ENCODE measurements at places on chromosomes 4 and X. TPM values are rescaled to one million over a fixed set of nuclear protein-coding genes. Genes with fewer than 3 reads are reported as not detected.
A peak's percentile ranks its signal among the peaks of the same experiment; 100 is the strongest.

DNA sequence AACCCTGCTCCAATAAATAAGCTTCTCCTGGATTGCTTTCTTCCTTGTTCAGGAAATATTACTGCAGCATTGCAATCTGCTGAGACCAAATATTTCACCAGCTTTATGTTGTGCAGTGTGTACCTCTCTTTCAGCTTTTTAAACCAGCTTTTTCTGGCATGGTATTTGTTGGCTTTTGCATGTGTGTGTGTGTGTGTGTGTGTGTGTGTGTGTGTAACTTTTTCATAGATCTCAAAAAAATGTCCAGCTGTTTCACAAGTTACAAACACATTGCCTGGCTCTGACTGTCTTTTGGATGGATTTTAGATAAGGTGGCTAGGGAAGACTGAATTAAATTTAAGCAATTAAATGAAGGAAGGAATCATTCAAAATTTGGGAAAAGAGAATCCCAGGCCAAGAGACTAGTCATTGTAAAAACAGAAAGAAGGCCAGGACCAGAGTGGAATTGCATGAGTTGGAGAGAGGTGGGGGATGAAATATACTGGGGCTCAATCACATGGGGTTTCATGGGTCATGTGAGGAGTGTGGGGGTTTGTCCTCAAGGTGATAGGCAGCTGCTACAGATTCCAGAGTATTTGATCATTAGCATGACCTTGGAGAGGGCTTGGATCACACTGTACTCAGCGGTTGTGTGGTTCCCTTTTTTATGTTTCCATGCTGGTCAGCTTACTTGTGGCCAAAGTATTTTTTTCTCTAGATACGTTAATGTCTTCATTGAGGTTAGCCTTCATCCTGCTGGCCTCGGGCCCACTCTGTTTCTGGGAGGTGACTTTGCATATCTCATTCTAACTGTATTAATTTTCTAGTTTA lies 357.7 kb upstream of the BOD1L1 start:
- H3K27ac ChIP-seq, result no peak overlapping the region
- H3K4me3 ChIP-seq, result no peak overlapping the region
- H3K4me1 ChIP-seq, result peaks cover 2% of the 10 kb centered on the region
- H3K36me3 ChIP-seq, result no peaks in the 10 kb centered on the region

DNA sequence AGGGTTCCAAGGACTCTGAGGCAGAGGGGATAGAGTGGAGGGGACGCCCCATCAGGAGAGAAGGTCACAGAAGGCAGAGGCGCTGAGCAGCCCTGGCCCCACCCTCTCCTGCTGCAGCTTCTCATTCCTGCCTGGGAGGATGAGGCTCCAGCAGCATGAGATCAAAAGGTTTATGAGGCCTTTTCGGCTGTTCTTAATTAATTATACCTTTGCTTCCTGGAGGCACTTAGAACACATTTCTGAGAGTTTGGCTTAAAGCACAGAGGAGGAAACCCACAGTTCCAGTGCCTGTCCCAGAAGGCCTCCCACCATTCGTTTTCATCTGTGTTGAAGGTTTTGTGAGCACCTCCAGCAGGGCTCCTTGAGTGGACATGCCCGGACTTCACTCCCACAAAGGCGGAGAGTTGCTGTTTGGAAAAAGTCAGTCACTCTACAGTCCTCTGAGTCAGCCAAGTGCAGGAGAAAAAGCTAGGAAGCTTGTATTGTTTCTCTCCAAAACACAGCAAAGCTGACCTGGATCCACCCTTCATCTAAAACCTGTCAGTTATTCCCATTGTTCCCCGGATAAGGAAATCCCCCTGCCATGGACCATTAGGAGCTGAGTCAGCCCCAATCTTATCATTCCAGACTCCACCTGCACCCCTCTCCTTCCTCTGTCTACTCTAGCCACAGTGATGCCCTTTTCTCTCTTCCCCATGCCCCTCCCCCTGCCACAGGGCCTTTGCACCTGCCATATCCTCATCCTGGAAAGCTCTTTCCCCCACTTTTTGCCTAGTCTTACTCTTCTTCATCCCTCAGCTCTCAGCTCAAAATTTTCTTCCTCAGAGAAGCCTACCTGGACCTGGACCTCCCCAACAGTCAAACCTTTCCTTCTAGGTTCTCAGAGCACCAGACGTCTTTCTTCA lies 276.8 kb downstream of the FBXW7 start:
- no peaks in the 10 kb centered on the region for H3K4me1 ChIP-seq
- no peaks in the 10 kb centered on the region for H3K36me3 ChIP-seq
- peaks cover 4% of the 10 kb centered on the region for H3K27me3 ChIP-seq
- no peak for DNase-seq
- no peak overlapping the region for H3K4me3 ChIP-seq
- no peak overlapping the region for H3K27ac ChIP-seq

DNA sequence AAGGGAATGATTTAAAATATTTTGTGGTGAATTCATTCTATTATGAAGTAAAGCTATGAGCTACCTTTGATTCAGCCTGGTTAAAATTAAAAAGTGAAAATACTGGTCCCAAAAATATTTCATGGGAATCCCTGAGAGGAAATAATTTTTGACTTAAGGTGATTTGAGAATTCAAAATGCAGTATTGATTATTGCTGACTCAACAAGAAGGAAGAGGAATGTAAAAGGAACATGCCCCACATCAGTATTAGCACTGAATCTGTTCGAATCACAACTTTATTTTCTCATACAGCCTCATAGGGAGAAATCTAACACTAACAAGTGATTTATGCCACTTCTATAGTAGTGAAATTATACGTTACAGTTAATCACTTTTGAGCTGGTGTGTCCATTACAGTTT lies 27.7 kb downstream of the EIF2S3 start:
- H3K27me3 ChIP-seq, result no peaks in the 10 kb centered on the region
- no peaks in the 10 kb centered on the region for H3K36me3 ChIP-seq
- H3K4me3 ChIP-seq, result no peak overlapping the region
- DNase-seq, result no peak
- H3K4me1 ChIP-seq, result no peaks in the 10 kb centered on the region
- H3K27ac ChIP-seq, result no peak overlapping the region

- no peaks in the 10 kb centered on the region for H3K27me3 ChIP-seq
- peaks cover 10% of the 10 kb centered on the region for H3K36me3 ChIP-seq
- DNase-seq, result no peak
- H3K4me1 ChIP-seq, result peaks cover 28% of the 10 kb centered on the region
Measured at GRCh38 chr4:56261027-56261426, 126.3 kb downstream of the AASDH start.

- no peaks in the 10 kb centered on the region for H3K36me3 ChIP-seq
- H3K4me1 ChIP-seq, result no peaks in the 10 kb centered on the region
Measured at GRCh38 chr4:82866706-82867385, 24.1 kb downstream of the SEC31A start.

PABPC4L gene
- 0.47 TPM for total RNA-seq

DNA sequence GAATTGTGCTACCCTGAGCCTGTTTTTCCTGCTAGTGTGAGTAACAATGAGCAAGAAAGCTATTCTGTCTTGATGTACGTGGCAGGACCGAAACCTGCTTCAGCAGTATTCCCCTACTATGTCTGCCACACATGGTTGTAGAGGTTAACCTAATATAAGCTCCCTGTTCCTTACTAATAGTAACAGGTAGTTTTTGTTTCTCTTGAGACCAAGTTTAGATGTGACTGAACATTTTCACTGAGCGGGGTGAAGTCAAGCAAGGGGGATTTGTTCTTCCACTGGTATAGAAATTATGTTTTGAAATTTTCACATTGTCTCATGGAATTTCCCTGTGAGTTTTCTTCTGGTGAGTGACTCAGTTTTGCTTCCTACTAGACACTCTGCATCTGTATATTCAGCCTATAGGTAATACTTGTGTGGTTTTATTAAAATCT lies 37.3 kb downstream of the RRAGB start:
- no peak for DNase-seq
- H3K4me3 ChIP-seq, result no peak overlapping the region
- H3K36me3 ChIP-seq, result no peaks in the 10 kb centered on the region
- no peaks in the 10 kb centered on the region for H3K4me1 ChIP-seq
- H3K27me3 ChIP-seq, result no peaks in the 10 kb centered on the region

GRCh38 chr4:6471307-6472007 lies 957 bp downstream of the PPP2R2C start:
- peaks cover 11% of the 10 kb centered on the region for H3K27me3 ChIP-seq
- no peaks in the 10 kb centered on the region for H3K4me1 ChIP-seq
- H3K4me3 ChIP-seq, result peak overlapping the region; percentile 69
- H3K27ac ChIP-seq, result no peak overlapping the region
- H3K36me3 ChIP-seq, result no peaks in the 10 kb centered on the region

GRCh38 chrX:81168391-81168790 lies 33.3 kb downstream of the HMGN5 start:
- no peaks in the 10 kb centered on the region for H3K4me1 ChIP-seq
- H3K27ac ChIP-seq, result no peak overlapping the region
- no peak overlapping the region for H3K4me3 ChIP-seq

GIMD1 gene
- not detected for total RNA-seq

GRCh38 chr4:121255986-121256750 lies 92.0 kb upstream of the TNIP3 start:
- no peak for DNase-seq
- H3K27ac ChIP-seq, result no peak overlapping the region
- H3K27me3 ChIP-seq, result peaks cover 2% of the 10 kb centered on the region

SLC10A6 gene
- not detected for total RNA-seq

- no peaks in the 10 kb centered on the region for H3K36me3 ChIP-seq
- H3K27ac ChIP-seq, result peak overlapping the region; percentile 33
- no peak overlapping the region for H3K4me3 ChIP-seq
- DNase-seq, result no peak
- H3K27me3 ChIP-seq, result peaks cover 2% of the 10 kb centered on the region
- H3K4me1 ChIP-seq, result peaks cover 14% of the 10 kb centered on the region
Measured at GRCh38 chrX:150848914-150849365, 49.5 kb downstream of the CD99L2 start.

CCDC158 gene
- total RNA-seq, result not detected

GRCh38 chrX:31604629-31605221 lies 532.9 kb upstream of the FTHL17 start:
- H3K27ac ChIP-seq, result no peak overlapping the region
- no peak for DNase-seq
- no peaks in the 10 kb centered on the region for H3K4me1 ChIP-seq
- no peak overlapping the region for H3K4me3 ChIP-seq
- no peaks in the 10 kb centered on the region for H3K36me3 ChIP-seq
- H3K27me3 ChIP-seq, result no peaks in the 10 kb centered on the region

CXCL3 gene
- total RNA-seq, result 0.74 TPM

GRCh38 chr4:1081689-1082040 lies 31.7 kb downstream of the RNF212 start:
- H3K4me1 ChIP-seq, result peaks cover 7% of the 10 kb centered on the region
- no peaks in the 10 kb centered on the region for H3K36me3 ChIP-seq
- peaks cover 15% of the 10 kb centered on the region for H3K27me3 ChIP-seq
- no peak overlapping the region for H3K27ac ChIP-seq

GRCh38 chr4:166144607-166145006 lies 271.6 kb downstream of the TLL1 start:
- H3K27ac ChIP-seq, result no peak overlapping the region
- no peak overlapping the region for H3K4me3 ChIP-seq
- H3K27me3 ChIP-seq, result no peaks in the 10 kb centered on the region
- no peaks in the 10 kb centered on the region for H3K4me1 ChIP-seq
- H3K36me3 ChIP-seq, result no peaks in the 10 kb centered on the region
- DNase-seq, result no peak

GRCh38 chr4:113031212-113031611 lies 18.2 kb upstream of the ANK2 start:
- peaks cover 3% of the 10 kb centered on the region for H3K27me3 ChIP-seq
- H3K36me3 ChIP-seq, result no peaks in the 10 kb centered on the region
- no peak for DNase-seq
- H3K4me3 ChIP-seq, result peak overlapping the region; percentile 56
- H3K4me1 ChIP-seq, result peaks cover 61% of the 10 kb centered on the region
- peak overlapping the region; percentile 89 for H3K27ac ChIP-seq

WNK3 gene
- total RNA-seq, result 19.7 TPM

KCNE5 gene
- 1.6 TPM for total RNA-seq

BMPR1B gene
- total RNA-seq, result 2.4 TPM

DNA sequence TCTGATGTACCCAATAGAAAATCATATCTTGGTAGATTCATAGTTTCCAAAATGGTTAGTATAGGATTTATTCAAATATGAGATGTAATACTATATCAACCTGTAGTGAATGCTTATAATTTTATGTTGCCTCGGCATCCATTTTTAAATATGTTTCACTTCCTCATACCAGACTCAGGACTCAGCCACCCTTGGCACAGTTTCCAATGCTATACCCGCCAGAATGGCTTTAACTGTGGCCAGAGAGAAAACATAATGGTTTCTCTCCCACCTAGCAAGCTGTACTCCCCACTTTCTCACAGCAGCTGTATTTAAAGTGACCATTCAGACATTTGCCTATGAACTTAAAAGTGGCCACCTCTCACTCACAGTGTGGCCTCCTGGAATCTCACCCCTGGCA lies 466.6 kb upstream of the PABPC4L start:
- no peak for DNase-seq
- H3K4me3 ChIP-seq, result no peak overlapping the region
- no peaks in the 10 kb centered on the region for H3K4me1 ChIP-seq
- no peak overlapping the region for H3K27ac ChIP-seq
- peaks cover 4% of the 10 kb centered on the region for H3K36me3 ChIP-seq

DNA sequence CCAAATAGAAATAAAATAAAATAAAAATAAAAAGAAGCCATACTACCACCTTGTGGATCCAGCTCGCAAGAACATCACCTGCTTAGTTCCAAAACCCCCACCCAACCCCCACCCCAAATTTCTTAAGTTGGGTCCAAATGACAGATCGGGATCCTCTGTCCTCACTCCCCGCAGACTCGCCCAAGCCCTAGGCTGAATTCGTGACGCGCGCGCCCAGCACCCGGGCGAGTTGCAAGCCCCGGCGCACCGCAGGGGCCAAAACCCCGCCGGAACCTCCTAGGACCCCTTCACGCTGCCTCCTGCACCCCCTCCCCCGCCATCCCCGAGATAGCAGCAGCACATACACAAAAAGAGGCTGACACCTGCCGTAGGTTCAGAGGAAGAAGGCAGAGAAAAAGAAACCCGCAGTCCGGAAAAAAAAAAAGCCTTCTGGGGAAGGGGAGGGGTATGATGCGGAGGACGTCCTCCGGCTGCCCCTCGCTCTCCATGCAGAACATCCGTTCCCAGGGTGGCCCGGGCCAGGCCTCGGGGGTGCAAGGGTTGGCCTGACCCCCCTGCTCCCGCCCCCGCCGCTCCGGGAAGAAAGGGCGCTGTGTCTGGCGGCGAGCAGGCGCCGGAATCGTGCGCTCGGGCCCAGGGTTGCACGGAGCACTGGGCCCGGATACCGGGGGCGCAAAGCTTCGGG lies 2.6 kb downstream of the NLGN4X start:
- peaks cover 12% of the 10 kb centered on the region for H3K4me1 ChIP-seq
- DNase-seq, result peak; percentile 66
- H3K27me3 ChIP-seq, result peaks cover 8% of the 10 kb centered on the region
- H3K27ac ChIP-seq, result peak overlapping the region; percentile 90
- H3K4me3 ChIP-seq, result peak overlapping the region; percentile 95
- no peaks in the 10 kb centered on the region for H3K36me3 ChIP-seq

Measured in glutamatergic neuron (in vitro differentiated cells).